ENCODE measurements at places on chromosomes 12 and 14. TPM values are rescaled to one million over a fixed set of nuclear protein-coding genes. Genes with fewer than 3 reads are reported as not detected.

GRCh38 chr12:49909826-49910225 is 6.1 kb upstream of the FAIM2 start:
- DNase-seq: no peak

GRCh38 chr14:76098047-76098446 is 53.7 kb upstream of the GPATCH2L start:
- no peak for DNase-seq

DNA sequence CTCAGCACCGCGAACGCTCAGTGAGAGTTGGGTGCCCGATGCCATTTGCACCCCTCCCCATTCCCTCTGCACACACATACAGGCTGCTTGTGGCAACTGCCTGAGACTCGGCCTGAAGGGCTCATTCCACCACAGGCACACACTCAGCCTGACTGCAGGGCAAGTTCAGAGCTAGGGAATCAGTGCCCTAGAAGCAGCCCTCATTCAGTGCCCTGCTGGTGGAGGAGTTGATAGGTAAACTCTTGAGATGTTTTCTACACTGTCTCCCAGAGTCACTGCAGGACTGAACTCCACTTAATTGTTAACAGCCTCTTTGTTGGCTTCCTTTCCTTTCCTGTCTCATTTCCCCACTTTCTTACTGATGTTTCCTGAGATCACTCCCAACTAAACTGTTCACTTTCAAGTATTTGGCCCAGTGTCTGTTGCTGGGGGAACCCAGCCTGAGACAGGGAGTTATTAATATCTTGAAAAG is 16.9 kb downstream of the PPP1R36 start:
- no peak for DNase-seq

The AQP2 gene
- 0.83 TPM for total RNA-seq

DNA sequence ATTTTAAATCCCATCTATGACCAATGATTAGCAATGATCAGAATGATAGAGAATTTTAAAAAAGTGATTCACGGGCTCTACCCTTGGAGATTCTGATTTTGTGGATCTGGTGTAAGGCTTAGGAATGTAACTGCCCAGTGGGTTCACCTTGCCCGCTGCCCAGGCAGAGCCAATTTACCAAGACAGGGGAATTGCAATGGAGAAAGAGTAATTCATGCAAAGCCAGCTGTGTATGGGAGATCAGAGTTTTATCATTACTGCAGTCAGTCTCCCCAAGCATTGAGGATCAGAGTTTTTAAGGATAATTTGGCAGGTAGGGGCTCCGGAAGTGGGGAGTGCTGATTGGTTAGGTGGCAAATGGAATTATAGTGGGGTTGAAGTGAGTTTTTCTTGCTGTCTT is 480.6 kb downstream of the ATP23 start:
- DNase-seq: no peak

The TNS2 gene
- total RNA-seq: 153 TPM

Data from right atrium auricular region (tissue), 2 donors.